Ascending aorta (tissue), 2 donors: ENCODE measurements at places on chromosomes 4 and X. TPM values are rescaled to one million over a fixed set of nuclear protein-coding genes. Genes with fewer than 3 reads are reported as not detected.

Gene TEC
- total RNA-seq: 4.5 TPM

Gene SLC16A2
- 10.7 TPM for total RNA-seq

DNA sequence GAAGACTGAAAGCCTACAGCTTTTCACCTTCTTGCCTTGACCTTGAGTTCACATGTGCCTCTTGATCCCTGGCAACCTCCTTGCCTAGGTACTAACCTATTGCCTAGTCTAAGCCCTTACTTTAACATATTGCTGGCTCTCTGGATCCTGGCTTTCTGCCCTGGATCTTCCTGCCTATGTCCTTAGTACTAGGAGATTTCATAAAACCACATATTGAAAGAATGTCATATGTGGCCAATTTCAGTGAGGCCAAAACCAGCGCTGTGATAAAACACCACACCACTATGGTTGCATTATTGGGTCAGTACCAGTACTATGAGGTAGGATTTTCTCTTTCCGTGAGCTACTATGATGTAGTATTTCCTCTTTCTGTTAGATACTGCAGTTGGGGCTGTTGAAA is 80.4 kb downstream of the CT47B1 start:
- DNase-seq: no peak

DNA sequence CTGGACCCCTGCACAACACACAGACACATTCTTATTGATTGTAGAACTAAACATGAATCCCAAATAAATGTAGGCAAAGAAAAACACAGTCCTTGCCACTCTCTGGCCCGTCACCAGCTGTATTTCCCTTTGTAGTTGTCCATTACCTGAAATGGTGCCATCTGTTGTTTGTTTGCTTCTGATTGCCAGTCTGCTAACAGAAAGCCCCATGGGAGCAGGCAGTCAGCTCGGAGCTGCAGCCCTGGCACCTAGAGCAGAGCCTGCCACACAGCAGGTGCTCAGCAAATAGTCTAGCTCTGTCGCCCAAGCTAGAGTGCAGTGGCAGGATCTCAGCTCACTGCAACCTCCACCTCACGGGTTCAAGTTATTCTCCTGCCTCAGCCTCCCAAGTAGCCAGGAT is 28.9 kb downstream of the CPLX1 start:
- no peak for DNase-seq

DNA sequence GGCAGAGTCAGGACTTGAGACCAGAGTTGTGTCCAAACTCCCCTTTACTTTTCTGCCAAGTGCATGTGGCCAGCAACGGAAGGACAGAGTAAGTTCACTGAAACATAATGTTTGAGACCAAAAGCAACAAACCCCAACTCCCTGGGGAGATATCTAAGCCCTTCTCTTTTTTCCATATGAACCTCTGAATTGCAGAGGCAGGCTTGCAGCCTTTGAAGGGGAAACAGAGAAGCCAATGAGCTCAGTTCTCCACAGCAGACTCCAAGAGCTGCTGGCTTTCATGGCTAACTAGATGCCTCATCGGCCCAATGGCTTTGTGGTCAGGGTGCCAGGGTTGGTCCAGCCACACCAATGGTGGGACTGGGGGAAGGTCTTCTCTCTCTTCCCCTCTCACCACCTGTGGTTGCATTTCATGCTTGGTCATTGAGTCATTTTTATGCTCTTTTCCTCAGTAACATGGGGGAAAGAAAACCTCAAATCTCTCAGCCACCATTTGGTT is 34.0 kb downstream of the STARD8 start:
- no peak for DNase-seq
